ENCODE measurements at places on chromosomes 16 and 17.

GRCh38 chr17:60371818-60372510, 20.0 kb downstream of the USP32 start:
- no peak for DNase-seq

GRCh38 chr16:84198401-84198800, 7.4 kb downstream of the ADAD2 start:
- no peak for DNase-seq

- no peak for DNase-seq
Measured at GRCh38 chr16:52203096-52203495, 343.8 kb downstream of the TOX3 start.

DNA sequence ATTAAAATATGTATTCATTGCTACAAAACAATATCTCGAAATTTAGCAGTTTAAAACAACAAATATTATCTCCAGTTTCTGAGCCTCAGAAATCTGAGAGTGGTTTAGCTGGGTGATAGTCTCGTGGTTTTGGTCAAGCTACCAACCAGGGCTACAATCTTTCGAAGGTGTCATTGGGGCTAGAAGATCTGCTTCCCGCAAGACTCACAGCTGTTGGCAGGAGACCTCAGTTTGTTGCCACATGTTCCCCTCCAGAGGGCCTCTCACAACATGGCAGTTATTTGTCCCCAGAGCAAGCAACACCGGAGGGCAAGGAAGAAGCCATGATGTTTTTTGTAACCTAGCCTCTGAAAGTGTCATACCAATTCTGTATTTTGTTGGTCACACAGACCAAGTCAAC, 12.0 kb upstream of the BCAS3 start:
- DNase-seq, result no peak

- DNase-seq, result no peak
Measured at GRCh38 chr17:70271672-70272071, 102.3 kb downstream of the KCNJ2 start.

DNA sequence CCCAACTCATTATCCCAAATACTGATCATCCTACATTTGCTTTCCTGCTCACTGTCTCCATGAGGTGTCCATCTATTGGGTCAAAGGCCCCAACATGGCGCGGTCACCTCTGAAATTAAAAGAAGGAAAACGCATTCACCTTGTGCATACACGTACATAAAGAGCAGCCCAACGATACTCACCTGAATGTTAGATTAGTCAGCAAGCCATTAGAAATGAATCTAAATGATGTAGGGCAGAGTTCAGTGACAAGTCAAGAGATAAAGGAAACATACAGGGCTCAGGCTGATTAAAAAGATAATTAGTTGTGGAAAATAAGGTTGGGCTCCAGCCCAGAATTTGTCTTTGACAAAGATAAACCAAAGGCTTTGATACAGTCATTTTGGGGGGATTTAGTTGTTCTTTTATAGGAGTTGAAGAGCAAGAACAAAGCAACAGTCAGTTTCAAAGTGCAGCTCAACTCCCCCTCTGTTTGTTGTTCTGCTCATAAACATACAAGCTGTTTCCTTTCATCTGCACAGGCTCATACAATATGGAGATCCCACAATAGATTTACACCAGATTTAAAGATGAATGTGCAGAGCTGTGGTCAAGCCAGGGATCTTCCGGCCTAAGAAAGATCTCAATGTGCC, 21.1 kb downstream of the NXPH3 start:
- no peak for DNase-seq

GRCh38 chr17:50047488-50048126, 8.3 kb upstream of the ITGA3 start:
- DNase-seq, result no peak

DNA sequence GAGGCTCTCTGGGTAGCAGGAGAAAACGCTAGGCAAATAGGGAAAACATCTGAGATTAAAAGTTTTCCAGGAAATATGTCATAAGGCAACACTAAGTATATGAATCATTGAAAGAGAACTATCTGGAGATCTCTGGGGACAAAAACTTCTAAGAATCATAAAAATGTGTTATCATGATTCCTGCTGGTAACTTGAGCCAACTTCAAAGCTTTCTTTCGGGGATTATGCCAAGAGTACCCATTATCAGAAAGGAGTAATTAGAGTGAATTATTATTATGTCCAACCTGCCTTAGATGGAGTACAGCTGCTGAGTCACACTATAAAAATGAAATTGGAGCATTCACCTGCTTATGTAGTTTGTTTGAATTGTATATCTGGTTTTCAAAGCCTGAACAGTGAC, 488.5 kb upstream of the SOX9 start:
- no peak for DNase-seq

GRCh38 chr17:64085650-64086005, 44.3 kb downstream of the ERN1 start:
- no peak for DNase-seq

DNA sequence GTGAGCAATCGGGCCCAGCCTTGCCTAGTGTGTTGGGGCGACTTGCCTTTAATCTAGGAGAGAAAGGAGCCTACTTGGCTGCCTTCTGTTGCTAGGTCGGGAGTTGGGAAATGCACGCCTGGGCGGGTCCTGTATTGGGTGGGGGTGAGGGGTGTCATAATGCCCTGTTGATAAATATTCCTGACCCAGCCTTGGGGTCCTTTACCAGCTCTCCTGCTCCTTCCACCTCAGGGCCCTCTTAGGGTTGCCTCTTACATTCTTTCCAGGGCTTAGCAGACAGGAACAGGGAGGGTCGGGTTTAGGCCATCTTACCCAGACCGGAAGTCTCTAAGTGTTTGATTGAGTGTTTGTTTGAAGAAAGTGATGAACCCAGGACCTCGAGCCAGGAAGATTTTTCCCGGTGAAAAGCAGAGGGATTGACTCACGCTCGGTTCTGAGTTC, 112.9 kb downstream of the SEC14L1 start:
- no peak for DNase-seq

- peak; percentile 53 for DNase-seq
Measured at GRCh38 chr17:21397341-21398190, 21.4 kb downstream of the KCNJ12 start.

- no peak for DNase-seq
Measured at GRCh38 chr17:19242926-19243325, 5.8 kb downstream of the EPN2 start.

- no peak for DNase-seq
Measured at GRCh38 chr17:55124730-55125360, 139.9 kb upstream of the HLF start.

DNA sequence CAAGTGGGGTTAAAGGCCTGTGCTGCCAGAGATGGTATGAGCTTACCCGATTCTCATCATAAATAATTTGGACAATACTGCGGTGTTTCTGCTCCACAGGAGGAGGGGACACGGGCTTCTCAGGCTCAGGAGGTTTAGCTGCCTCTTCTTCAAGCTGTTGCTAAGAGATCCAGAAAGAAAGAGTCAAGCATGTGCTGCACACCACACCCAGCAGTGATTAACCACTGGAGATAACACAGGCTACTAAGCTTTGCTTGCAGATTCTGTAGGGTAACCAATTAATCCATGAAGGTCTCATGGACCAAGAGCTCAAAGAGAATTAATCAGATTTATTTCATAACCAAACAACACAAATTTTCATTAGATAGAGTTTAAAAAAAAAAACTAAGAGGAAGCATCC, 56.6 kb downstream of the NCOR1 start:
- no peak for DNase-seq

DNA sequence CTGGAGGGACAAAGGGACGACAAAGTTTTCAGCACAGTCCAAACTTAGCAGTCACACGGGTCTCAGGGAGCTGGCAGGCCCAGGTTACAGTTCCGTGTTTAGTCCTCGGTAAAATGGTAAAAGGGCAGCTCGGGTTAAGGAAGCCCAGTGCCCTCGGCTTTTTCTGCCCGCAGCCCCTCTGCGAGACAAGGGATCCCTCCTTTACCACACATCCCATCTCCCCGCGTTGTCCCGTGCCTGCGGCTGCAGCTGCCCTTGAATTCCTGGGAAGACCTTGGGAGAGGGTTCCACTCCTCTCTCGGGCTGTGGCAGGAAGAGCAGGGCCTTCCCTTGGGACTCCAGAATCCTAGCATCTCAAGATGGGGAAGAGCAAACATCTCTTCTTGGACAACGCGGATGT, 7.2 kb upstream of the RAB37 start:
- no peak for DNase-seq

DNA sequence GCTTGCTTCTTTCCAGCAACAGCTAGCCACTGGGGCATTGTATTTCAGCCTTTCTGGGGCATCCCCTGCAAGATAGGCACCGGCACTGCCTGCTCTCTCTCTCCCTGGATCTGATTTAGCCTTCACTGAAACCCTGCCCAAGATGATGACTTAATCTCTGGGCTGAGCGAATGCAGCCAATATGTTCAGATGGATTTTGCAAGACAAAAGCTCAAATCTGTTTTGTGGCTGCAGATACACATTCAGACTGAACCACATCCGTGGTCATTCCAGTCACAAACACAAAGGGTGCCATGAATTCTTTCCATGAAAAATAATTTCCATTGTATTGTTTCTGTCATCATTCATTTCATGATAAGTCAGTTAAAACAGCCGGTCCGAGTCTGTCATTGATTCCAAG, 24.2 kb downstream of the SOST start:
- DNase-seq, result peak; percentile 88

GRCh38 chr17:77645072-77646045, 313.1 kb upstream of the TNRC6C start:
- no peak for DNase-seq

DNA sequence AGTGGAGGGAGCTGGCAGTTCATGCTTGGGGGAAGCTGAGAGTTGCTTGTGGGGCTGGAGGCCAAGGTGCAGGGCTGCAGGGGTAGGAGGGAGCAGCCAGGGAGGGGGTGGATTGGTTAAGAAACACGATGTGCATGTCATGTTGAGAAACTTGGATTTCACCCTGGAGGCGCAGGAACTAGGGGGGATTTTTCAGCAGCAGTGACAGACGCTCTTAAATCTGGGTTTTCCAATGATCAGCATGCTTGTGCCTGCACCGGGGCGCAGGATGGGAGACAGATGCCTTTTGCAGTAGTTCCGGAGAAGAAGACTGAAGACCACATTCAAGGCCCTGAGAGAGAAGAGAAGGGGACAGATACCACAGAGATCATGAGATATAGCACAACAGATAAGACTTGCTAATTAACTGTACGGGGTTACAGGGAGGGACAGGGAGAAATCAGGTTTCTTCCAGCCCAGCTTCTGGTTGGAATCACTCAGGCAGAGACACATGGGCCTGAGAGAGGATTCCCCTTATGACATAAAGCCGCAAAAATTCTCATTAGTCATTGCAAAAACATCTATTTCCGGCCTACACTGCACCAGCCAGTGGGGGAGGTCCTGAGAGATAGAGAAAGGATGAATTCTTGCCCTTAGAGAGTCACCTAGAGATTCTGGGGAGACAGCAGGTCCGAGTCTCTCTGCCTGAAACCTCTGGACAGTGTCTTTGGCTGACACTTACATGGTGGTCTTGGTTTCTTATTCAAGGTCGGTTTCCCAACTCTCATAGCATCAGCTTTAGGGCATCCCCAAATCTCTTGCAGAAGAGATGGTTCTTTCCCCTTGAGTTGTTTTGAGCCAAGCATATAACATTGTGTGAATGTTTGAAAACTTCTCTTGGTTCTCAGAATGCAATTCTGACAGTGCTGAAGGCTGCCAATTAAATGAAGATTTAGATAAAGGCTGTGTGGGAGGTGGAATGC, 27.1 kb downstream of the CDH13 start:
- DNase-seq, result peak; percentile 77
